ENCODE measurements at places on chromosomes 1 and 21. TPM values are rescaled to one million over a fixed set of nuclear protein-coding genes. Genes with fewer than 3 reads are reported as not detected.

DNA sequence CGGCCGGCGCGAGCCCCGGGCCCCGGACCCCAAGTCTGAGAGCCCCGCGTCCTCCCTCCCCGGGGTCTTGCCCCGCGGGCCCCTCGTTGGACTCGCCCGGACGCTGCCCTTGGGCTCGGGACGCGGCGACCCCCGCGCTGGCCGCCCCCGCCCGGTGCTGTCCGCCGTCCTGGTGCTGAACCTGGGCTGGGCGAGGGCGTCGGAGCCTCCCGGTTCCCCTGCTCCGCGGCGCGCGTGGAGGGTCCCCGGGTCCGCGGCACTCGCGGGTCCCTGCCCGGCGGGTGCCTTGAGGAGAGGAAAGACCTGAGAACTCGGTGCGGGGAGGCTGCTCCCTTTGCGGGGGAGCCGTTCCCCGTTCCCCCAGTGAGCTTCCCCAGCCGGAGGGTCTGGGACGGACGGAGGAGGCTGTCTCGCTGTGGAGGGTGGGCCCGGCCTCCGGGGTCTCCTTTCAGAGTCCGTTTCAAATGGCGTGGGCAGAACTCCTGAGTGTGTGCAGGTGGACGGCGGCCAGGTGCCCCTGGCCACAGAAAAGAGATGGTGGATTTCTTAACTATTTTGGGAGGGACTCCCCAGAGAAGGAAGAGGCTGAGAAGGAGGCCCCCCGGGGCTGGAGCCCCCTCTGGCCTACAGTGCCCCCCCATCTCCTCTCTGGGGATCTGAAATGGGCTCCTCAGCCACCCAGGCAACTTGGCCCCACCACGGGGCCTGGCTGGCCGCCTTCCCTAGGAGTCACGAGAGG, 595 bp downstream of the GABRD start:
- DNase-seq, result no peak

Gene MFSD2A
- total RNA-seq, result 31.0 TPM

DNA sequence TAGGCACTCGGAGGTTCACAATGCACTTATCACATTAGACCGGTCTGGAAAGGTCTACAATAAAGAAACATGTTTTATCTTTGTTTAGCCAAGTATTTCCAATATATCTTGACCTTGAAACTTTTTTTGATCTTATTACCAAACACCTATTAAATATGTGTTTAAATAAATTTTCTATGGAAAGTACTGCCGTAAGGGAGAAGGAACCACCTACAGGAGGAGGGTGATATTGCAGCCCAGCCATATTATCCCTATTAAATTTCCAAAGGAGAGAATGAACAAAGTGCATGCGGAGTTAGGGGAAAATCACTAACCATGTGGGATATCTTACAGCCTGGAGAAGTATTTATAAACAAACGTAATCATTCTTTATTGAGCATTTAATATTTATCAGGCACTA, 14.5 kb downstream of the BRINP2 start:
- no peak for DNase-seq

DNA sequence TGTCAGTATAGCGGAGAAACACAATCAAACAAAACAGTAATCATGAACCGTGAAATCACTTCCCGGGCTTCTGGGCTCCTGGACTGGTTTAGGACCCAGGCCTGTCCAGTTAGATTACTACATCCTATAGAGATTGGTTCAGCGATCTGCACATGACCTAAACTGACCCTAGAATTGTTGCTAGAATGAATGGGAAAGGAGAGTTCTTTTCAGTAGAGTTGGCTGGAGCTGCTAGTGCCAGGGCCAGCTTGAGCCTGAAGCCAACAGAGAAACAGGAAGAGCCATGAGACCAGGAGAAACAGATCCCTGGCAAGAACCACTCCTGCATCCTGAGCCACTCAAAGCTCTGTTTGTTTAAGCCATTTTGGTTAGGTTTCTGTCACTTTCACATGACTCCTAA, 474.3 kb upstream of the C1orf87 start:
- no peak for DNase-seq

Gene TBX15
- not detected for total RNA-seq

DNA sequence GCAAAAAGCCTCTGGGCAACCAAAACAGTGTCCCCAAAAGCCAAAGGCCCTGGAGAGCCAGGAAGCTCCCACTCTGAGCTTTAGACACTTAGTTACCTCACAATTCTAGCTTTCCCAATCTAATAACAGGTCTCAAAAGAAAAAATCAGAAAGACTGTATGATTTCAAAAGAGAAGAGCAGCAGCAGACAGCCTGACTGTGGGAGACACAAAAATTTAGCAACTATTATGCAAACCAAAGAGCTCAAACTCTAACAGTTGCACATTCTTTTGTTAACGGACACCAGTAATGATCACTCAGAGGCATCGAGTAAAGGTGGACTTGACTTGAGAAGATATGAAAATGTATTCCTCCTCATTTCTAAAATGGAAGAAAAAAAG, 160.1 kb downstream of the SLC45A1 start:
- no peak for DNase-seq

Gene CD1B
- total RNA-seq, result not detected

Gene SLC6A9
- total RNA-seq, result 18.3 TPM

- DNase-seq, result no peak
These were observed 588.0 kb upstream of the BEND5 start for GRCh38 chr1:49364676-49365075.

DNA sequence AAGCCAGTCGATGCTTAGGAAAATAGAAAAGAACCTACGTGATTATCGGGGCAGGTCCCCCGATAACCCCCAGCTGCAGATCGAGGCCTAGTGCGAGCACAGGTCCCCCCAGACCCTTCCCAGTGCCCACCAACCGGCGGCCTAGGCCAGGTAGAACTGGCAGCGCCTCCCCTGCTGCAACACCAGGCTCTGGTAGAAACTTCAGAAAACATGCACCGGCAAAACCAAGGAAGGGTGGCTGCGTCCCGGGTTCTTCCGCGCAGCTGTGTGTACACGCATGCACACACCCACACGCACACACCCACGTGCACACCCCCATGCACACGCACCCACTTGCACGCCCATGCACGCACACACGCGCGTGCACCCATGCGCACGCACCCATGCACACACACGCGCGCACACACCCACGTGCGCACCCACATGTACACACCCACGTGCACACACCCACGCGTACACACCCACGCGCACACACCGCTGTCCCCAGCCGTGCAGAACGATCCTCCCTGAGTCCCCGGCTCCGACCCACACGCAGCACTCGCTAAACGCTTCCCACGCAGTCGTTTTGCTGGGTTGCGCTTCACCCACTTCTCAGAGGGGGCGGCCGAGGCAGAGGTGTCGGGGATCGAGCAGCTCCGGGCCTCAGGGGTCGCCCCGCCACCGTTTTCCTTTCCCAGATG, 5.2 kb downstream of the TSPEAR start:
- DNase-seq, result no peak

- no peak for DNase-seq
These were observed 90.5 kb upstream of the JUN start for GRCh38 chr1:58874342-58874741.

DNA sequence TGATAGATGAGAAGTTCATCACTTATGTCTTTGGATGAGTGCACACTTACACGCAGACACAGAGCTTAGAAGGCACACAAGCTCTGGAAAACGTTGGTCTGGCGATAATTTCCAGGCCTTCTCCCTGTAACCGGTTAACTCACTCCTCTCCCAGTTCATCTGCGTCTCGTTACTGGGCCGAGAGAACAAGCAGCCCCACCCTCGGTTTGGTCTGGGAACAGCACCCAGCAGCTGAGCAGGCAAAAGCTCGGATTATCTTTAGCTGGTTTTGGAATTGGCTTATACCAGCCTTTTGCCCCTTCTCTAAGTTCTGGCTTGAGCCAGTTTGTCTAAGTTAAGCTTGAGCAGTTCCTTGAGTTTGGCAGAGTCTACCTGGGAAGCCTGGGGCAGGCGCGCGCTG, 27.3 kb upstream of the COL6A1 start:
- DNase-seq, result no peak
